ENCODE measurements at places on chromosomes 16 and 17.
A peak's percentile ranks its signal among the peaks of the same experiment; 100 is the strongest.

- no peak for DNase-seq
Measured at GRCh38 chr17:77200711-77201110, 59.9 kb downstream of the SEC14L1 start.

DNA sequence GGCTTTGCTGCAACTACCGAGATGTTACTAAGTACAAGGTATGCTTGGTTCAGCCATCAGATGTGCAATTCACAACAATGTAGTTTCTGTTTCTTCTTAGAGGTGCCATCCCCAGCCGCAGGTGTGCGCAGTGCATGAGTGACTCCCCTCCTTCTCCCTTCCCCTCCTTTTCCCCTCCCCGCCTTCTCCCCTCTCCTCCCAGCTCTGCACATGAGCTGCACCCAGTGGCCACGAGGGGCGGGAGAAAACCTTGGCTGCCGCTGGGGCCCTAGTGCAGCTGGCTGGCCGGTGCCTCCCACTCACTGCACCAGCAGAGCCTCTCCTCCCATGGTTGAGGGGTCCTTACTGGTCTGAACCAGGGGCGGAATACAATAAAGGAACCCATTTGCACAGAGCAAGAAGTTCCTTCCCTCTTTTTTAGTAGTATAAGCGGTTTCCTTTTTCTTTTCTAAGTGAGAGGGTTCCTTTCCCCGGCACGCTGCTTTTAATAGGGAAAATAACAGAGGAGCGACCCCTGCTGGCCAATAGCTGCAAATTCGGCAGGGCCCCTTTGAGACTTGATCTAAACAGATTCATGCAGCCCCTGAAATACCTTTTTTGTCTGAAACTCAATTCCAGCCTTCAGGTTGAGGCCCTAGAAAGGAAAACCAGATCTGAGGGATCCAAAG is 7.8 kb upstream of the CCL15 start:
- no peak for DNase-seq

DNA sequence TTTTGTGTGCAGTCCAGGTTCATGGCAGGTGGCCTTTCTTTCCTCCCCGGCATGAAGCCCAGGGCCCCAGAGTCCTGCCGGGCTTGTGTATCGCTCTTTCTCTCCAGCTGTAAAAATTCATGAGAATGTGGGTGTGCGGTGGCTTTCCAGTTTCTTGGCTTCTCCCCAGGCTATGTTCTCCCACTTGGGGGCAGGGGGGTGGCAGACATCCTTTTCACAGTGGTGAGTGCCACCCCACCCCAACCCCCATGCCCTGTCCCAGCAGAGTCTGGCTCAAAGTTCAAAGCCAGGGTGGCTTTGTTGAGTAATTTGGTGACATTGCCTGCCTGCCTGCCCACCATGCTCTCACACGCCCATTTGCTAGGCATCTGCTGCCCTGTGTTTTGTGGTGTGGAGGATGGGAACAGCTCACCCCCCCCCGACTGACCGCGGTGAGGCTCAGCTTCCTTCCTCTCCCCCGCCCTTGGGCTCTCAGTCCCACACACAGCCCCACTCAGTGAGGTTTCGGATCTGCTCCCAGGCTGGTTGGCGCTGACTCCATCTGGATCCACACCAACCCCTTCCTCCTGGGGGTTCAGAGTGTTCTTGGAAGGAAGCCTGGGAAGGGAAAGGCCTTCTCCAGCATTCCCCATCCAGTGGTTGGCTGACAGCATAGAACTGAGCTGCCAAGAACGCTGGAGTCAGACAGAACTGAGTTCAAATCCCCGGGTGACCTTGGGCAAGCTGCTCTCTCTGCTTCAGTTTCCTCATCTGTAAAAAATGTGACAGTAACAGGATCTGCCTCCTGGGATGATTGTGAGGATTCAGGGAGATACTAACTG is 36.0 kb downstream of the CHD9 start:
- no peak for DNase-seq

- DNase-seq = no peak
Measured at GRCh38 chr17:63431939-63432804, 13.9 kb downstream of the CYB561 start.

GRCh38 chr17:69717819-69718218 is 303.3 kb downstream of the MAP2K6 start:
- no peak for DNase-seq

- no peak for DNase-seq
Measured at GRCh38 chr16:23040246-23040645, 109.0 kb downstream of the USP31 start.

DNA sequence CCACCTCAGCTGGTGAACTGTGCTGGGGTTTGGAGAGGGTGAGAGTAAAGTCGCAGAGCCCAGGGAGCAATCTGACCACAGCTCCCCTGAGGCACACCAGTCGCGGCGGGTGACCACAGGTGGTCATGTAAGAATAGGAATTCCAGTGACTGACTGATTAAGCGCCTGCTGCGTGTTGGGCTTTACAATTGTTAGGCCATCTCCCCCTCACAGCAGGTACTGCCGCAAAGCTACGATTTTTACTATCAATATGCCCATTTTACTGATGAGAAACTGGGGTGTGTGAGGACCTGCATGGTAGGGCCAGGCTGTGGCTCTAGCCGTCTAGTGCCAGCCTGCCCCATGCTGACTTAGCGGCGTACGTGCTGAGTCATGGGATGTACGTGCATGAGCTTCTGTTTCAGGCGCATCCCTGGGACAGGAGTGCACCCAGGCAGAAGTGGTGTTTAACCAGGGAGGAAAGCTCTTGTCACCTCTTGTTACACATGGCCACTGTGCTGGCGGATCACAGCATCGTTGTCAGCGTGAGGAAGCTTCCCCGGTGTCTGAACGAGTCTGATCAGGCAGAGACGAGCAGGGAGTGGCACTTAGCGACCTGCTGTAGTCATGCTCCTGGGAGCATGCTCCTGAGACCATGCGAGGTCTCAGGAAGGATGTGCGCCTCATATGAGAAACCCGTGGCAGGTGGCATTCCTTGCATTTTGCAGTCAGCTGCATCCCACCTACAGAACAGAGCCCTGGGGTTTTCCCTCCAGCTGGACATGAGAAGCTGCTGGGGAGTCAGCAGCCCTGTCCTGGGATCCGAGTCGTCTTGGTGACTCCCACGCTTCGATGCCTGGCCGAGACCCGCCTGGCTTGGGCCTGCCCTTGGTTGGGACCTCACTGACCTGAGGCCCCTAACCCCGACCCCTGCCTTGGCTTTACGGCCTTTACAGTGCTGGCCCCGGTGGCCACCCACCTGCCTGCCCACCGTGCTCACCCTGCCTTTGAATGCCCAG is 163.7 kb upstream of the CHMP6 start:
- no peak for DNase-seq

- no peak for DNase-seq
Measured at GRCh38 chr17:29089601-29090044, 46.7 kb downstream of the PIPOX start.

- DNase-seq = no peak
Measured at GRCh38 chr16:28131181-28131580, 67.7 kb upstream of the GSG1L start.

DNA sequence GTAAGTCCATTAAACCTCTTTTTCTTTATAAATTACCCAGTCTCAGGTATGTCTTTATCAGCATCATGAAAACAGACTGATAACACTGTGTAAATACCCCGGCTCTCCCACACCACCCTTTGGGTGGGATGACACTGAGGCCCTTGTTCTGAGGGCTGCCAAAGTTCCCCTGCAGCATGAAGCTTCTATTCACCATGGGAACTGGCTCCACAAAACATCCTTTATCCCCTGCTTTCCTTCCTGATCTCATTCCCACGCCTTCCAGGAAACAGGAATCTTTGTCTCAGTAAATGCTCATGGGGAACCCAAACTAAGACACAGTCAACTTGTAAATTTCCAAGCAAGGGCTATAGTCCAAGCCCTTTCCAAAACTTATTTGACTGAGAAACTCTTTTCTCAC is 88.4 kb downstream of the ABCC12 start:
- DNase-seq = no peak

GRCh38 chr17:5439446-5439764 is 450 bp upstream of the C1QBP start:
- no peak for DNase-seq

- no peak for DNase-seq
Measured at GRCh38 chr17:14942526-14943190, 322.5 kb downstream of the PMP22 start.

DNA sequence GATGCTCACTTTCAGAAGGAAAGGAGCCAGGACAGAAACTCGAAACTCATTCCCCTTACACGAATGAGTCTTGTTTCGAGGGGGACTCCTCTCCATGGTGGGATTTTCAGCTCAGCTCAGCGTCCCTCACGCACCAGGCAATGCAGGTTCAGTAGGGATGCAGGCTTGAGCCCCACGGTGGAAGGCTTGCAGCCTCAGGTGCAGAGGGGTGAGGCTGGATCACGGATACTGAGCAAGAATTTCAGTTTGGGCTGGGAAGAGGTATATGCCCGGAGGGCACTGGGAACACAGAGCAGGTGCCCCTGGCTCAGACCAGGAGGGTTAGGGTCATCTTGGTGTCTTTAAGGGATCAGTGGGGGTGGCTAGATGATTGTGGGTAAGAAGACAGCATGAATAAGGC is 344.9 kb upstream of the TNRC6C start:
- no peak for DNase-seq

DNA sequence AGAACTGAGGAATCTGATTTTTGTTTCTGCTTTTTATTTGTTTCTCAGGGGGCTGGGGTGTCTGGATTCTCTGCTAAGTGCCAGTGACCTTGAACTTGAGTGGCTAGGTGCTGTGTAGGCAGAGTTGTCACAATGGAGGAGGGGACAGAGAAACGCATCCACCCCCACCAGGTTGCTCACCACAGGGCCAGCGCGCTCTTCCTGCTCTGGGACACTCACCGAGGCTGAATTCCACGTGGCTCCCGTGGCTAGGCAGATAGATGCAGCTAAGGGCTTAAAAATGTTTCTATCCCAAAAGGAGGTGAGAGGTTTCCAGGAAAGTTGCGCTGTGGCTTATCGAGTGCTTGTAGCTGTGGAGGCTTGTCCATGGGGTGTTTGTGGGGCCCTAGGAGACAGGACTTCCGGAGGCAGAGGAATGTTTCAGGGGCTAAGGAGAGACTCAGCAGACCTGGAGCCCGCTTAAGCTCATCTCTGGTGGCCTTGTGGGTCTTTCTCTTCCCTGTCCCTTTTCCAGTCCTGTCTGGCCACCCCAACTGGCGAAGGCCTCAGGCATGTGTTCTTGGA is 36.8 kb downstream of the ADCY7 start:
- no peak for DNase-seq

DNA sequence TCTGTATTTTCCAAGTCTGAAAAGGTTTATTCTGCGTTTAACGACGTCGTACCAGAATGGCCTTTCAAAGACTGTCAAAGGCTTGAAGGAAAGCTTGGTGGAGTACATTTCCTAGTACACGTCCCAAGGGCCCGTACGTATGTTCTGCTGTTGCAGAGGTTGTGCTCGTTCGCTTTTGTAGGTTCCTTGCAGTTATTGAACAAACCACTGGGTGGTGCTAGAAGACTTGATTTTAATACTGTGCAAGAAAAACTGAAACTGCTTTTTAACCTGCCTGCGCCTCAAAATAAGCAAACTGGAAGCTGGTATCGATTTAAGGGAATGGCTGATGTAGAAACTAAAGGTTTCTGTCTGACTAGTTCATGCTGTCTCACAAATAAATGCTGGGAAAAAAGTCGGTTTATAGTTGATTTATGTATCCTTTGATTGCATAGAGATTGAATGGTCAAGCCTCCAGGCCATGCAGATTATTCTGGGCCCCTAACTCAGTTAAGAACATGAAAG is 54.6 kb downstream of the USP10 start:
- DNase-seq = peak; percentile 36

DNA sequence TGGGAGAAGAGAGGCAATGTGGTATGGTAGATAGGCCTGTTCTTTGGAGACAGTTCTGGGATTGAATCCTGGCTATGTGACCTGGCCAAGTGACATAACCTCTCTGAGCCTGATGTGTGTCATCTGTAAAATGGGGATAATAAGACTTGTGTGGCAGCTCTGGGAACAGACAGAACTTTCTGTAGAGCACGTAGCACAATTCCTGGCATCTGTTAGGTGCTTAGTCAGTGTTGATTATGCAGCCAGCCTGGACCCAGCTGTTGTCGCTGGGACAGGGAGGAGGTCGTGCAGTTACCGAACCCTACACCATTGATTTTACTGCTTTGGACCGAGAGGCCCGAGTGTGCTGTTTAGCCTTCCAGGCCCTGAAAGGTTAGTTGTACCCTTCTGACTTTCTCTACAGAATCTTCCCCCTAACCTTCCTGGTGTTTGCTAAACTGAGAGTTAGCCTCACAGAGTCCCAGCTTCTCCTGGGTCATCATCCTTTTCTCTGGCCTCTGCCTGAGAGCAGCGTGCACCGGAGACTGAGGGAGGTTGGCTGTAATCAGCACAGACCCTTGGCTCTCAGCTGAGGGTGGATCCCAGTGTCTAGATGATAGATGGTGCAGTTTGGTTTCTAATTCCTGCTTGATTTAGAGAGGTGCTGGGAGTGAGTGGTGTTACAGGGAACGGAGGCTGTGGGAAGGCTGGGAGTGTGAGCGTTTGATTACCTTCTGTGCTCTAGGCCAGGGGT is 31.9 kb downstream of the MSI2 start:
- DNase-seq = no peak

GRCh38 chr17:77471984-77472461 is 331.3 kb downstream of the SEC14L1 start:
- DNase-seq = no peak

All from activated effector memory CD4-positive, alpha-beta T cell treated with Interleukin-2 at 50 U/mL for 16 hours (primary cell).